ENCODE measurements at places on chromosomes 11 and 22. TPM values are rescaled to one million over a fixed set of nuclear protein-coding genes. Genes with fewer than 3 reads are reported as not detected.

Gene PLA2G6
- total RNA-seq: 12.8 TPM

Gene CCDC34
- 10.2 TPM for total RNA-seq

Gene BRSK2
- total RNA-seq: 0.08 TPM

Gene TMEM191B
- total RNA-seq: 3.0 TPM

Gene GGTLC3
- not detected for total RNA-seq

Gene C1QTNF5
- total RNA-seq: 2.0 TPM

Gene TIGD3
- total RNA-seq: 0.16 TPM

Gene PLAAT5
- total RNA-seq: 0.16 TPM

Gene LRRC74B
- 0.20 TPM for total RNA-seq

Gene IGSF22
- not detected for total RNA-seq

Gene DRG1
- total RNA-seq: 38.1 TPM

Gene CD82
- total RNA-seq: 292 TPM

Gene CTSW
- not detected for total RNA-seq

Gene UPK3A
- total RNA-seq: not detected

Gene EFCAB6
- 1.6 TPM for total RNA-seq

Gene CDC42EP1
- total RNA-seq: 117 TPM

Gene PANX2
- 0.92 TPM for total RNA-seq

Gene ELMOD1
- total RNA-seq: not detected

Gene POLD3
- 13.5 TPM for total RNA-seq

Gene CCS
- total RNA-seq: 20.1 TPM

Gene MMP8
- total RNA-seq: not detected

Gene SCUBE2
- 3.0 TPM for total RNA-seq

Gene GGTLC2
- total RNA-seq: not detected

Gene CNGA4
- total RNA-seq: 0.08 TPM

Gene ELFN2
- total RNA-seq: not detected

Gene PGA5
- not detected for total RNA-seq

Gene DDX6
- total RNA-seq: 65.8 TPM

Gene RNF215
- total RNA-seq: 4.8 TPM

Gene CRYBB2
- not detected for total RNA-seq

Gene BIRC3
- total RNA-seq: 2.2 TPM

Gene C22orf42
- total RNA-seq: not detected

Gene MAPK8IP1
- total RNA-seq: 1.1 TPM

Gene KCNJ1
- total RNA-seq: not detected

Gene MAML2
- 4.5 TPM for total RNA-seq

Gene SLC25A45
- 3.4 TPM for total RNA-seq

Gene HTR3A
- not detected for total RNA-seq

Gene WBP2NL
- 0.60 TPM for total RNA-seq

Gene C22orf23
- total RNA-seq: not detected

Gene C11orf86
- total RNA-seq: not detected

Gene SLC6A5
- not detected for total RNA-seq

Data from esophagus mucosa (tissue), 1 donor.